ENCODE measurements at places on chromosomes 13 and 19.
A peak's percentile ranks its signal among the peaks of the same experiment; 100 is the strongest.

DNA sequence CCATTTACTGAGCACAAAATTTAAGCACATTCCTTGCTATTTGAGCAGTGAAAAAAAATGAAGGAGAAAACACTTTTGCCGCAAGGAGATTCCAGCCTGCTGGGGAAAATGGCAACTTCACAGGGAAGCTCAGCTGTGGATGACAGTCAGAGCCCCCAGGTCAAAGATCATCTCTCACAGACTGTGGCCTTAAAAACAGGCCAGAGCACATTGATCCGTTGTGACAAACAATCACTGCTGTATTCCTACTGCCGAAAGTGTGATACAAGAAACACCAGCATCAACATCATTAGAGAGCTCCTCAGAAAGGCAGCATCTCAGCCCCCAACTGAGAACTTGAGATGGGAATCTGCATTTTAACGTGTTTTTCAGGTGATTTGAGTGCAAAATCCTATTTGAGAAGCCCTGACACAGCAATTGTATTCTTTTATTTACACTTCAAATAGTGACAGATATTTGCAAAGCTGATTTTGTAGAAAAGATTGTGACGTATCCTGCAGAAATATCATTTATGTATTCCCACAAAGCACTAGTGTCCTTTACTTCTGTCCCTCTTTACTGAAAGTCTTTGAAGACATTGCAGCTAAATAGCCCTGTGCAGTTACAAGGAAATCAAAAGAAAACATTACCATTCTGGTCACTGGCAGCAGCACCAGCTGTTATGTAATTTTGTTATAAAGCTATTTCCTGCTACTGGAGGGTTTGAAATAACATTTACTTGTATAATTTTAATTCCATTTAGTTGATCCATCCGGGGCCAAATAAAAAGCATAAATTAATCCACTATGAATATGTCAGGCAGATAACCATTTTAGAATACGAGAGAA is 652.0 kb downstream of the LIG4 start:
- no peak for DNase-seq

DNA sequence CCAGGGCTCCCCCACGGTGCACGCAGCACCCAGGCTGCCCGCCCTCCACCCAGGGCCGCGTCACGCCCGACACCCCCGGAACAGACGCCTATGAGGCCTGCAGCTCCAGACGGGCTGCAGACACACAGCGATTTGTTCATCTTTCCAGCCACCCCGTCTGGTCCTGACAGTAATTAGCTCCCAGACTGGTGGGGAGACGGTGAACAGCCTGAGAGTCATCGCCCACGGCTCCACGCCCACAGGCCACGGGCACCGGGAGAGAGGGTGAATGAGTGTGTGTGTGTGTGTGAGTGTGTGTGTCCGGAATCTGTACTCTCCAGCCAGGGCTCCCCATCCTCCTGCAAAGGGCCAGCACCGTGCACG is 18.1 kb downstream of the GADD45B start:
- DNase-seq, result no peak

DNA sequence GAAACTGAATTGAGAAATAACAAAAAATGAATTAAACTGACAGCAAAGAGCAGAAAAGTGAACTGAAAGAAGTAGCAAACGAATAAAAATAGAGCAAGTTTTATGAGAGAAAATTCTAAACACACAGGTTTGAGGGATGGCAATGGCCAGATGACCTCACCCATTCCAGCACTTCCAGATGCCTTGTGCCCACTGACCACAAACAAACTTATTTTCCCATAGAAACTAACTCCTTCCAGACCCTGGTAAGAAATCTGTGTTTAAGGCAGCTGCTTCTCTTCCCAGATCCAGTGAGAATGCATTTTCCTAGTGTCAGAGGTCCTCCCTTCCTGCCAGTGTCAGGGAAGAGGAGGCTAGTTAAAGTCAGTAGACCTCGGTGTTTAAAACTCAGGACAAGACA is 51.7 kb downstream of the RXFP2 start:
- no peak for DNase-seq

DNA sequence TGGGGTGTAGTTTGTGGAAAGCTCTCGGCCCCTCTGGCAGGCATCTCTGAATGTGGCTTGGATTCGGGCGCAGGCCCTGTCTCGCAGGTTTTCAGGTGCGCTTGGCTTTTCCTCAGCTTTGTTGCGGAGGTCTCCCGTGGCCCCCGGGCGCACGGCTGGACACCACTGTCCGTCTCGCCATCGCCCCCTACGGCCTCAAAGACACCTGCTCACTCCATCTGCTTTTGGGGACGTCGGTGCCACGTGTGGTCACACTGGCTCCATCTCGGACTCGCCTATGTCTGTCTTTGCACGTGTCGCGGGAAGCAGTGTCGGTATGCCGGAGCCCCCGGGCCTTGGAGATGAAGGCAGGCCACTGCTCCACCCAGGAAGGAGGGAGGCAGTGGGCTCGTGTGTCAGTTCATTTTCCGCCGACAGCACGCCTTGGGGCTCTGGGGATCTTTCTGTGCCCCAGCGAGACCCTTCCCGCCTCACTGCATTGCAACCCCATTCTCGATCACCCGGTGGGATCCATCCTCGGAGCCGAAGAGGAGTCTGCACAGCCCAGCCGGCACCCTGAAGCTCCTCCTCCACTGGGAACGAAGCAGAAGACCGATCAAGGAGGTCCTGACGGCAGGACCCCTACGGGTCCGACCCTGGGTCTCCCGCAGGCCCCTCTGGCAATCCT is 42.1 kb downstream of the ZNF146 start:
- no peak for DNase-seq

DNA sequence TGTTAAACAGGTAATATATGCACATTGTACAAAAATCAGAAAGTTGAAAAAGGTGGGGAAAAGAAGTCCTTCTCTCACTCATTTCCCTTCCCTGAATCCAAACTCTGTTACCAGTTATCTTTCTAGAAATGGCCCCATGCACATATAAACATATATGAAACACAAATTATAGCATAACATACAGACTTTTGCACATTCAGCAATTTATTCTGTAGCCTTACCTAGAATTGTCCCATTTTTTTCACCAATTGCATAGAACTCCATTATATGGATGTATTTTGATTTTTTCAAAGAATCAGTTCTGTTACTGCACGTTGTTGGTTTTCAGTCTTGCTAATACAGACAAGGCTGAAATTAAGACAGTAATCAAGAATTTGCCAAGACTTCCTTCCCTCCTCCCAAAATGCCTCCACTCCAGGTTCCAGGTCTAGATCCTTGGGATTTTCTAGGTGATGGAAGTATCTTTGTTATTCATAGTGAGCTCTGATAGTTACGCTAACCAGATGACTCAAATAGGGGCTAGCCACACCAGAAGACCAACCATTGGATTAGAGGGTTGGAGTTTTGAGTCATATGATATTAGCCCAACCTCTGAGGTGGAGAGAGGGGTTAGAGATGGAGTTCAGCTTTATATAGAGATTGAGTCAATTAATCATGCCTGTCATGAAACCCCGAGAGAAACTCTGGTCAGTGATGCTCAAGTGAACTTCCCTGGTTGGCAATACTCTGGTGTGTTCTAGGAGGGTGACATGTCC is 30.7 kb downstream of the GPR180 start:
- DNase-seq, result no peak

DNA sequence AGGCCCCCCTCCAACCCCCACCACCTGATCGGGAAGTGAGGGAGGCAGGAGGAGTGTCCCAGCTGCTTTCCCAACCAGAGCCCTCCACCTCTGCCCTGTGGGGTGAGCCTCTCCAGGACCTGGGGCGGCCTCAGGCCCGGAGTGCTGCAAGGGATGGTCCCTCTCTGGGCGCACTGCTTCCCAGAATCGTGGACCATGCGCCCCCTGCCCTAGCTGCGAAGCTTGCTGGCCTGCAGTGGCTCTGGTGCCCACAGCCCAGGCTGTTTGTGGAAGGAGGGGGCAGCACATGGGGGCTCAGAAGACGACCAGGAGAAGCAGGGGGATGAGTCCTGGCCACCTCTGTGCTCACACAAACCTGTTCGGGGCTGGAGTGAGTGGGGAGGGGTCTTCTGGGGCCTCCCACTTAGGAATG is 33.6 kb downstream of the CEBPG start:
- DNase-seq, result no peak

GRCh38 chr13:75197803-75198202 is 284.2 kb downstream of the TBC1D4 start:
- no peak for DNase-seq

DNA sequence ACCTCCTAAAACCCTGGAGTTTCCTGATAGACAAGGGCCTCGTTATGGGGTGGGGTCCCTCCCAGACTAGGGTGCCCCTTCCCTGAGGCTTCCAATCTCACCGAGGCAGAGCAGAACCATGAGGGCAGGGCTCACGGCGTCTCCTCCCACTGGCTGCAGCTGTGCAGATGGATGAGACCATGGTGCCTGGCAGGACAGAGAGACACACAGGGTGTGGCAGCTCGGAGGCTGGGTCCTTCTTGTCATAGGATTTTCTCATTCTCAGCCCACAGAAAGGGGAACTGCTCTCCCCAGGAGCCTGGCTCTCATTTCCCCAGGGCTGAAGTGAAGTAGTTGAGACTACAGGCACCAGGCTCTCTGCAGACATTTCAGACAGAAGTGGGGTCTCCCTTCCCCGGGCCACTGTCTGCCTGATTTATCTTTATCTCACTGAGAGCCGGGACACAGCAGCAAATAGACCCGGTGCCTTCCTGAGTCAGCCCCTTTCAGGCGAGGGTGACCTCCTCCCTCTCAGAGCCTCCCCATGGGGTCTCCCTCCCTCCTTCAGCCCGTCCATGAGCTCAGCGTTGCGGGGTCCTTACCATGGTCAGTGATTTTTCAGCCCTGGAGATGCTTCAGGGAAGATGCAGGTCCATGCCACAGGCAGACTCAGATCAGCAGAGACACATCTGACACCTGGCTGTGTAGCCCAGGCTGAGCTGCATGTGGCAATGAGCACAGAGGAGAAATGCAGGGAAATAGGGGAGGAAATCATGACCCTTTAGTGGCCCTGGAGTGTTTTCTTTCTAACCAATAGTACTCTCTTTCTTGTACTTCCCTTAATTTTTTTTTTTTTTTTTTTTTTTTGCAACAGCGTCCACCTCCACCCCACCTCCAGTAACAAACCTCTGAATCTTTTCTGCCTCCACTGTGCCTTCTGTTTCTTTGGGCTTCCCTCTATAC is at the start of gene LILRA5:
Gene LILRA5, minus strand, starts transcription at position 731 of the 942 bp plus-strand sequence. Its CDS starts 147 bp downstream, at position 584.
- DNase-seq, result no peak

GRCh38 chr19:18310118-18310909 is 12.6 kb downstream of the LSM4 start:
- DNase-seq, result no peak

- DNase-seq, result peak; percentile 32
Measured at GRCh38 chr19:4369109-4369887, 25.9 kb downstream of the MPND start.

GRCh38 chr13:114225610-114226009 is 9.1 kb upstream of the CDC16 start:
- DNase-seq, result no peak

DNA sequence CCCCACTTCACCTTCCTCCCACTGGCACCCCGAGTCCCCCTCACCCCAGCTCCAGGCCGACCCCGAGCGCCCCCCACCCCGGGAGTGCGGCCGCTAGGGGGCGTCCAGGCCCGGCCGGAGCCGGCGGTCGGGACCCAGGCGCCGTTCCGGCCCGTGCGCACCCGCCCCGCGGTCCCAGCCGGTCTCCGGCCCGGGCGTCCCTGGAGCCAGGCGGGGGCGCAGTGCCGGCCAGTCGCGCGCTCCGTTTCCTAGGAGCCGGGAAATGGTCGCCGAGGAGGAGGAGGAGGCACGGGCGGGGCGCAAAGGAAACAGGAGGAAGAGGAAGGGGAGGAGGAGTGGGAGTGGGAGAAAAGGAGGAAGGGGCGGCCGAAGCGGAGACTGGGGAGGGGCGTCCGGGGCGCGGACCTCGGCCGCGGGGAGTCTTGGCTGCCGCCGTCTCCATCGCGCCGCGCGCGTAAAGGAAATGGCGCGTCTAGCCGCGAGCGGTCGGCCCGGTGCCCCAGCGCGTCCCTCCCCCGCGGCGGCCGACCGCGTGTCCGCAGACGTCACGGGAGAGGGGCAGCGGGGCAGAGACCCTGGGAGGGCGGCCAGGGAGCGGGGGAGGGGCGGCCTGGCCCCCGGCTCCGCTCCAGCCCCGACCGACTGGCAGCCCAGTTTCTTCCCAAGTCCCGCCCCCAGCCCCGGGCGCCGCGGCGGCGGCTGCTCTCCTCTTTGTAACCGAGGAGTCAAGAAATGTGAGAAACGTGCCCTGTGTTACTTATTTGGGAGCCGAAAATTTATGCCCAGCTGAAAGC is 1.1 kb upstream of the KCTD15 start:
- DNase-seq, result peak; percentile 57

- DNase-seq, result no peak
Measured at GRCh38 chr19:49326165-49326704, 1.2 kb upstream of the SLC6A16 start.

- no peak for DNase-seq
Measured at GRCh38 chr19:16207063-16207462, 9.4 kb downstream of the AP1M1 start.

DNA sequence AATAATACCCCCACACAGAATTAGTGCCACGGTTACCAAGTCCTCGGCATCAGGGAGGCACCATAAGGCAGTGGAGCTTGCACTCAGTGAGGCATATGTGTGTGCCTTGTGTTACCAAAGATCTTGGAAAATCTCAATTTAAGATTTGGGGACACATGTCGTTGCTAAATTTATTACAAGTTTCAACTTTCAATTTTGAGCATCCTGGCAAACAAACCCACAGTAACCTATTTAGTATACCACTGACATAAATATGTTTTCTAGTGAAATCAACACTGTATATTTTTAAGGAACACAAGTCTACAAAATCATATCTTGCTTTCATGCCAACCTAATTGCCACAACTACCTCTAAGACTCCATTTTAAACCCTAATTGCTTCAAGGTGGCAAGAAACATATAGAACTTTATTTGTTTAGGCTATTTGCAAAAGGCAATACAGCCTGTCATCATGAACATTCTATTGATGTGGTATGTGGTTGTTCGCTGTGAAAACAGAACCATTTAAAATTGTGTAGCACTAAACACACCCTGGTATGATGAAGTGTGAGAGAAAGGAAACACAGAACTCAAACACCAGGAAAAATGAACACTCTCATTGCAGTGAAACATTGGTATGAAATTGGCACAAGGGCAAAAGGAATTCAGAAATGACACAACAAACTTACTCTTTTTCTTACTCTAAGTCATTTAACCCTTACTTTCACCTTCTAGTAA is 531.1 kb downstream of the IRS2 start:
- DNase-seq, result no peak

DNA sequence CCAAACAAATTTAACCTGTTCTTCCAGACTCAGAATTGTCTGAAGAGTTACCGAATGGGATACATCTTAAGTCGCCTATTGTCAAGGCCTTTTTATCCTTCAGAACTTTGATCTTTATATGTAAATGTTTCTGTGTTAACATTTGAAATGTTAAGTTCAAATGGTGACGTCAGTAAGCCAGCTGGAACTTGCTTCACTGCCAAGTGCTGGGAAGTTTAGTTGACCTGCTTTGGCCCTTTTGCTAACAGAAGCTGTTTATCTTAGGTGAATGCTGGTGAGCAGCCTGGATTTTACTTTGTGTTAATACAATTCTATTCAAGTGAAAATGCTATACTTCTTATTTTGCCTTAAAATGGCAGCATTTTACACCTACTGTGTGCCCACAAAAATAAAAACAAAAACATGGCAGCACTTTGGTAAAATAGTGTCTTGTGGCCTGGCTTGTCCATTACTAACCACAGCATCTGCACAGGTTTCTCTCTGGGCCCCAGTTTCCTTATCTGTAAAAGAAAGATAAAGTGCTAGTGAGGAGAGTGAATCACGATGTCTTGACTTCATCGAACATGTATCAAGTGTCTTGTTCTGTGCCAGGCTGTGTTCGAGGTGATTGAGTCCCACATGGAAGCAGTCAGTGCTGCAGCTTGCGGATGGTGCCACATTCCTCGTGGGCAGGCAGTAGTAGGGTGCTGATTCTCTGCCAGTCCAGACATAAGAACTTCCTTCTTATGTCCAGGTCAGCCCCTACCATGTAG is 2.2 kb downstream of the NAXD start:
- DNase-seq, result no peak

GRCh38 chr13:80121038-80121437 is 219.9 kb downstream of the SPRY2 start:
- no peak for DNase-seq
